Cortex of kidney (tissue), 1 donor: ENCODE measurements at places on chromosomes 6 and 20.

DNA sequence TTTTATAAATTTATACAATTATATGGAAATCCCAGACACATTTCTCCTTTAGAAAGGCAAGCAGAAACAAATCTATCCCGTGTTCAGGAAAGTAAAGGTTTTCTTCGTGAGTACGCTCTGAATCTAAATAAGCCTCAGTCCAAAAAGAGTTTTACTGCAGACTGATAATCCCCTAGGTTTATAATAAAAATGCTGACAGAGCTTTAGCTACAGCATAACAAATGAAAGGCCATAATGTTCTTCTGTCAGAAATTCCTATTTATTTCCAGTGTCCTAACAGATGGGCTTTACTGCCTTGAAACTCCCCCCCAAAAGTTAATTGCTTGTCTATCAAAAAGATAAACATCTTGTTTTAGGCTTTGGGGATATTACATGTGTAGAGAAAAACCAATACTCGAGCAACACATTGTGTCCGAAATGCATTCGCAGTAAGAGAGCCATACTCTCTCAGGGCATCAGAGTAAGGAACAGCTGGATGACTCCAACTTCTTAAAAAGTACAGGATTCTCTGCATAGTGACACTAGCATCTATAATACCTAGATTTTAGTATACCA lies 109.0 kb downstream of the PRKN start:
- no peak for DNase-seq

GRCh38 chr20:58431134-58431533 lies 42.1 kb downstream of the VAPB start:
- no peak for DNase-seq

DNA sequence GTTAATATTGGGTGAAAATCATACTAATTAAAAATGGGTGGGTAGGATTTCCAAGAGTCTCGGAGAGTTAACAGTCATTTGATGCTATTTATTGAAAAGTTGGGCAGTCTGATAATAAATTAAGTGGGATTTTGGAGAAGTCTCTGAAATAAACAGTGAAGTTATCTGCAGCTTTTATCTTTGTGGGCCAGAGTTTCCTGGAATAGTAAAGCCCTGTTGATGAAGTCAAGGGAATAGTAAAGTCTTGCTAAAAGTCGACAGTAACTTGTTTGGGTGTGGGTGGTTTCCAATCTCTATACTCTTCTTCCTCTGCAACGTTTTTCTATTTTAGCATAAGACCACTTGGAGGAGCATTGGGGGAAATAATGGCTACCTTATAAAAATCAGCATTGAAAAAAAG lies 493.6 kb downstream of the EPM2A start:
- no peak for DNase-seq

- no peak for DNase-seq
These were observed 49.6 kb upstream of the HLA-A start for GRCh38 chr6:29892696-29893095.

- no peak for DNase-seq
These were observed 59.2 kb downstream of the PHACTR3 start for GRCh38 chr20:59663513-59664060.

DNA sequence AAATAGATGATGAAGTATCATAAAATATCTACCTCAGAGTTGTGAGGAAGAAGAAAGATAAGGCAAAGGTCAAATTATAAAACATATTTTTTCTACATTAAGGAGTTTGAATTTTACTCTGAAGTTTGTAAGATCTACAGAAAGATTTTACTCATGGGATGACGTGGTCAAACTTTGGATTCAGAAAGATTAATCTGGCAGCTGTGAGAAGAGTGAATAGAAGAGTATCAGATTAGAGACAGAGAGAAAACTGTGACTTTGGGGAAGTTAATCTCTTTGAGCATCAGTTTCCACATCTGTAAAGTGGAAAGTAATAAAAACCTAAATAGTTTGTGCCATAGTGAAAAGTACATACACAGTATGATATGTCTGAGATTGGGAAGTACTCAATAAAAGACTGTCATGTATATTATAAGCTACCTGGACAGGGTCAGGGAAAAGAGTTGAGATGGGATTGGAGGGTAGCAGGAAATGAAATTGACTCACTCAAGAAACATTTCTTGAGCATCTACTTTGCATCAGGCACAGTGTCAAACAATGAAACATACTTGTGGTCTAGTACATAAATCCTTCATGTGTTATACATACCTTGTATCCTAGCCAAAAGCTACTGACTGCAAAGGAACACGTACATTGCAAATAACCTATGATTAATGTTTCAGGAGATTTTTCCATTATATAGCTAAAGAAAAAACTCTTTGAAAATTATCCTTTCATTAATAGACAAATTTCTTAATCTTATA lies 222.1 kb downstream of the TMEM200A start:
- DNase-seq = no peak

DNA sequence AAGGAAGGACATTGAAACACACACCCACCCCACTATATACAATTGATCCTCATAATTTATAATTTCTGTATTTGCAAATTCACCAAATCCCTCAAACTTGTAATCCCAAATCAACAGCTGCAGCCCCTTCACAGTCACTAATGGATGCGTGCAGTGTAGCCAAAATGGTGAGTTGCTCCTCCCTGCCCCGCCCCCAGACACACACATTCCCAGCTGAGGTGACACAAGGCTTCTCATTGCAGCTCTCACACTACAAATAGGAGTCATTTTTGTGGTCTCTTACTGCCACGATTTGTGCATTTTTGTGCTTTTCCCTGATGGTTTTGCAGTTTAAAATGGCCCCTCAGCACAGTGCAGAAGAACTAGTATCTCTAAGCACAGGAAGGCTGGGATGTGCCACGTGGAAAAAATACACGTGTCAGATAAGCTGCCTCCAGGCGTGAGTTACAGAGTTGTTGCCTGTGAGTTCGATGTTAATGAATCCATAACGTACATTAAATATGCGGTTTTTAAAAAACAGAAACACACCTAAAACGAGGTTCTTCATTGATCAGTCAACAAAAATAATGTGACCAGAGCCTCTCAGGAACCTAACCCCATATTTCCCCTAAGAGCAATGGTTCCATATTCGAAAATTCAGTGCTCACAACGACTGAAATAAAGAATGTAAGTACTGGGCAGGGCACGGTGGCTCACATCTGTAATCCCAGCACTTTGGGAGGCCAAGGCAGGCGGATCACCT lies 8.2 kb downstream of the ATP9A start:
- DNase-seq = no peak

GRCh38 chr20:47730744-47731143 lies 54.5 kb downstream of the SULF2 start:
- no peak for DNase-seq
